CD4-positive, alpha-beta memory T cell (primary cell): ENCODE measurements at places on chromosomes 5 and 9. TPM values are rescaled to one million over a fixed set of nuclear protein-coding genes. Genes with fewer than 3 reads are reported as not detected.

IL13 gene
- total RNA-seq: not detected

SLC6A7 gene
- not detected for total RNA-seq

DMGDH gene
- not detected for total RNA-seq

IL5 gene
- total RNA-seq: not detected
